Osteocyte (in vitro differentiated cells): ENCODE measurements at places on chromosomes 2 and 18. TPM values are rescaled to one million over a fixed set of nuclear protein-coding genes. Genes with fewer than 3 reads are reported as not detected.

- DNase-seq = peak; percentile 96
Measured at GRCh38 chr18:47748847-47749599, 181.4 kb downstream of the SMAD2 start.

GRCh38 chr2:45974762-45975408 lies 322.3 kb upstream of the EPAS1 start:
- DNase-seq = no peak

DNA sequence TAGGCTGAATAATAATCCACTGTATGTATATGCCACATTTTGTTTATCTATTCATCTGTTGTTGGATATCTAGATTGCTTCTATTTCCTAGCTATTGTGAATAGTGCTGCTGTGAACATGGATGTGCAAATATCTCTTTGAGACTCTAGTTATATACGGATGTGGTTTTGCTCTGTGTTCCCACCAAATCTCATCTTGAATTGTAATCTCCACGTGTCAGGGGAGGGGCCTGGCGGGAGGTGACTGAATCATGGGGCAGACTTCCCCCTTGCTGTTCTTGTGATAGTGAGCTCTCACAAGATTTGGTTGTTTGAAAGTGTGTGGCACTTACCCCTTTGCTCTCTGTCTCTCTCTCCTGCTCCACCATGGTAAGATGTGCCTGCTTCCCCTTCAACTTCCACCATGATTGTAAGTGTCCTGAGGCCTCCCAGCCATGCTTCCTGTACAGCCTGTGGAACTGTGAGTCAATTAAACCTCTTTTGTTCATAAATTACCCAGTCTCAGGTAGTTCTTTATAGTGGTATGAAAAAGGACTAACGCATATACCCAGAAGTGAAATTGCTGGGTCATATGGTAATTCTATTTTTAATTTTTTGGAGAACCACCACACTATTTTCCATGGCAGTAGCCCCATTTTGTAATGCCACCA lies 86.1 kb upstream of the UPP2 start:
- DNase-seq = no peak

DNA sequence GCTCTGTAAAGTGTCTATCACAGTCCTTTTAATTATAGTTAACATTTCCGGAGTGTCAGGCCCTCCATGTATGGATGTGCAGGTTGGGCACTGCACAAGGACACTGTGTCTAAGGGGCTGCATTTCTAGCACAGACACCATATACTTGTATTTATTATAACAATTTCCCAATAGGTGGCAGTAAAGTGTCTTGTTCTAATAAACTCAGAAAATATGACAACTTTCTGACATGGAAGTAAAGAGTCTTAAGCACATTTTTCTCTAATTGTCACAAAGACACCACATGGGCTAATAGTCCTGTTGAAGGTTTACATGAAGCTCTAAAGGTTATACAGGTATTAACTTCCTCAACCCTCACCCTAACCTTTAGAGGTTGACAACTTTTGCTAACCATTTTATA lies 156.6 kb downstream of the DYSF start:
- no peak for DNase-seq

FHOD3 gene
- 0.73 and 1.2 TPM in 2 replicates for total RNA-seq

GCG gene
- 0.57 TPM in 1 of 2 replicates, not detected in the other for total RNA-seq

UPP2 gene
- total RNA-seq = not detected in 2 replicates
